ENCODE measurements at places on chromosomes 16 and 17. TPM values are rescaled to one million over a fixed set of nuclear protein-coding genes. Genes with fewer than 3 reads are reported as not detected.
A peak's percentile ranks its signal among the peaks of the same experiment; 100 is the strongest.

Gene LPCAT2
- total RNA-seq, result 21.1 TPM

Gene GGA2
- total RNA-seq, result 61.9 TPM

Gene CA5A
- total RNA-seq, result not detected

Gene KRT9
- total RNA-seq, result not detected

Gene AURKB
- total RNA-seq, result 1.6 TPM

Gene CDYL2
- total RNA-seq, result 20.4 TPM

Gene NKIRAS2
- 46.2 TPM for total RNA-seq

Gene COPZ2
- total RNA-seq, result 70.9 TPM

- no peaks in the 10 kb centered on the region for H3K36me3 ChIP-seq
- H3K27me3 ChIP-seq, result no peaks in the 10 kb centered on the region
- H3K4me1 ChIP-seq, result no peaks in the 10 kb centered on the region
- no peak overlapping the region for H3K27ac ChIP-seq
Observed at GRCh38 chr17:61837175-61838051, 25.9 kb downstream of the BRIP1 start.

GRCh38 chr16:30777591-30778297, 9.3 kb downstream of the ZNF629 start:
- H3K27me3 ChIP-seq, result no peaks in the 10 kb centered on the region
- peaks cover 18% of the 10 kb centered on the region for H3K36me3 ChIP-seq
- no peak for DNase-seq
- H3K4me1 ChIP-seq, result peaks cover 7% of the 10 kb centered on the region

DNA sequence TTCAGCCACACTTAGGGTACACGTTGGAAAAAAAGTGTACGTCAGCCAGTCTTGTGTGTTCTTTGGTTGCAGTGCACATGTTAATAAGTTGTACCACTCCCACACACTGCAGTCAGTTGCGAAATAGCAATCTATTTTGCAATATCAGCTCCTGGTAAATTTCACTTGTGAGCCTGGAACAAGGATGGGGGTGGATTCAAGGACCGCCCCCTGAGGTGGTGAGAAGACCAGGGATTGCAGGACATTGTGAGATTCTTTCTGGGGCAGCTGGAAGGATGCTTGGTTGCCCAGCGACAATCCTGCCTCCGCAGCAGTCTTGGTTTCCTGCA, 78.6 kb upstream of the ZFHX3 start:
- no peaks in the 10 kb centered on the region for H3K36me3 ChIP-seq
- peaks cover 14% of the 10 kb centered on the region for H3K4me1 ChIP-seq
- DNase-seq, result no peak
- no peak overlapping the region for H3K27ac ChIP-seq
- no peaks in the 10 kb centered on the region for H3K27me3 ChIP-seq
- no peak overlapping the region for H3K4me3 ChIP-seq

- no peak overlapping the region for H3K4me3 ChIP-seq
- peaks cover 11% of the 10 kb centered on the region for H3K4me1 ChIP-seq
- no peak for DNase-seq
- no peak overlapping the region for H3K27ac ChIP-seq
Observed at GRCh38 chr17:14777291-14777690, 476.4 kb downstream of the HS3ST3B1 start.

- peaks cover 41% of the 10 kb centered on the region for H3K36me3 ChIP-seq
- no peak overlapping the region for H3K27ac ChIP-seq
- no peaks in the 10 kb centered on the region for H3K27me3 ChIP-seq
- no peak for DNase-seq
- no peaks in the 10 kb centered on the region for H3K4me1 ChIP-seq
Observed at GRCh38 chr16:4697848-4698291, 4.5 kb downstream of the NUDT16L1 start.

GRCh38 chr16:88616320-88616719, 22.1 kb upstream of the IL17C start:
- no peak overlapping the region for H3K4me3 ChIP-seq
- H3K27me3 ChIP-seq, result no peaks in the 10 kb centered on the region
- no peak for DNase-seq
- H3K4me1 ChIP-seq, result peaks cover 2% of the 10 kb centered on the region
- peaks cover 8% of the 10 kb centered on the region for H3K36me3 ChIP-seq
- no peak overlapping the region for H3K27ac ChIP-seq

DNA sequence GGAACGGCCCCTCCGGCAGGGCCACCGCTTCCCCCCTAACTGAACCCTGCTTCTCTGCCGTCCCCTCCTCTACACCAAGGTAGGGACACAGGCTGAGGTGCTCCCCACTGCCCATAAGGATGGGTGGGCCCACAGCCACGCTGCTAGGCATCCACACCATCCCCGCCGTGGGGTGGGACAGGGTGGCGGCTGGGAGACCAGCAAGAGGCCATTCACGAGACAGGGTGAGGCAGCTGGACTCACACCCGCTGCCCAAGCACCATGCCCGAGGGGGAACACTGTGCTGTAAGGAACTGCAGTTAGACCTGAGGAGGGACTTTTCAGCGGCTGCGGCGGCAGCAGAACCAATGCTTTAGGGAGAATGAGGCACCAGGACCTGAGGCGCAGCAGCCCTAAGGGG, 47.5 kb upstream of the RRN3 start:
- peak overlapping the region; percentile 68 for H3K4me3 ChIP-seq
- H3K4me1 ChIP-seq, result peaks cover 29% of the 10 kb centered on the region
- H3K27ac ChIP-seq, result peak overlapping the region; percentile 99
- H3K27me3 ChIP-seq, result no peaks in the 10 kb centered on the region
- DNase-seq, result no peak
- no peaks in the 10 kb centered on the region for H3K36me3 ChIP-seq

GRCh38 chr17:51087072-51087757, 33.5 kb downstream of the SPAG9 start:
- no peak overlapping the region for H3K4me3 ChIP-seq
- DNase-seq, result no peak
- H3K27ac ChIP-seq, result no peak overlapping the region
- H3K27me3 ChIP-seq, result no peaks in the 10 kb centered on the region
- H3K4me1 ChIP-seq, result peaks cover 38% of the 10 kb centered on the region

DNA sequence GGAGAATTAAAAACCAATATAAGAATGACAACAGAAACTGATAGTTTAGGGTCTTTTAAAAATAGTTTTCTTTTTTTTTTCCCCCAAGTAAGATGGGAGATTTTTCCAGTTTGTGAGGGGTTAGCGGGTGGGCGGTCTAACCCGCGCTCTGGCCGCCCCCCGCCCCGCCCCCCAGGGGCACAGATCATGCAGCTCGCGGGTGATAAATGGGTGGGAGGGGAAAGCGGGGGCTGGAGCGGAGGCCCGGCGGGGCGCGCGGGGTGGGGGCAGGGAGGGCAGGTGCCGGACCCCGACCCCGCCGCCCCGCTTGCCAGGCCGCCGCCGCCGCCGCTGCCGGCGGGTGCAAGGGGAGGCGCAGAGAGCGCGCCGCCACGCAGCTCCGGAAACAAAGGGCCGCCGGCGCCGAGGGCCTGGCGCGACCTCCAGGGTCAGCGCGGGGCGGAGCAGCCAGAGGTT, 60.1 kb upstream of the GSE1 start:
- no peak for DNase-seq
- no peaks in the 10 kb centered on the region for H3K36me3 ChIP-seq
- H3K4me3 ChIP-seq, result peak overlapping the region; percentile 92

DNA sequence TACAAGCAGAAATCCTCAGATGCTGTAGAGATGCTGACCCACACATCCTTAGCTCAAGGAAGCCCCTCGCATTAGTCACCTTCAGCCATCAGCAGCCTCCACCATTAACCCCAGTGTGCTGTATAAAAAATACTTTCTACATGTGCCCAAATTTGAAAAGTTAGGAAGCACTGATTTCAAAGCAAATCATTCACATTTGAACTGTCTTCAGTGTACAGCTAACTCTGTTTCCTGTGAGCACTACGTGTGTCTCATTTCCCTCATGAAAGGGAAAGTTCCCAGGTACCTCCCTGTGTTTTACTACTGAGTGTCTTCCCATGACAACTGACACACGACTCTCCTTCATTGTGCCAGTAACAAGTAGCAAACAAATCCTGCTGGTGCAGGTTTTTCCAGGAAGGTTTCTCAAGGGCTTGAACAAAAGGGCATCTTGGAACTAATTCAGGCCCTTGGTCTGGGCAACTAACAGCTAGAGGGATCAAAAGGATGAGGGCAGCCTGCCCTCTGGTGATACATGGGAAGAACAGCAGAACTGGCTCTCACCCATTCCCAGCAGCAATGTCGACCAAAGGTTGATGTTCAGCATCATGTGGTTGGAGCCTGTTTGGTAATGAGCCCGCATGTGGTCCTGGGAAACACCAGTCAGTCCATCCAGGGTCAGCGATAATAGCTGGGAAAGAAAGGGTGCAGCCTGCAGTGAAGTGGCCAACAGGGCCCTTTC, 4.0 kb downstream of the SLC35B1 start:
- H3K4me3 ChIP-seq, result no peak overlapping the region
- peaks cover 19% of the 10 kb centered on the region for H3K4me1 ChIP-seq
- H3K36me3 ChIP-seq, result peaks cover 39% of the 10 kb centered on the region
- H3K27ac ChIP-seq, result no peak overlapping the region

- H3K4me3 ChIP-seq, result no peak overlapping the region
- H3K4me1 ChIP-seq, result no peaks in the 10 kb centered on the region
- no peaks in the 10 kb centered on the region for H3K27me3 ChIP-seq
- H3K36me3 ChIP-seq, result peaks cover 43% of the 10 kb centered on the region
Observed at GRCh38 chr16:4652561-4652960, 27.9 kb downstream of the MGRN1 start.

DNA sequence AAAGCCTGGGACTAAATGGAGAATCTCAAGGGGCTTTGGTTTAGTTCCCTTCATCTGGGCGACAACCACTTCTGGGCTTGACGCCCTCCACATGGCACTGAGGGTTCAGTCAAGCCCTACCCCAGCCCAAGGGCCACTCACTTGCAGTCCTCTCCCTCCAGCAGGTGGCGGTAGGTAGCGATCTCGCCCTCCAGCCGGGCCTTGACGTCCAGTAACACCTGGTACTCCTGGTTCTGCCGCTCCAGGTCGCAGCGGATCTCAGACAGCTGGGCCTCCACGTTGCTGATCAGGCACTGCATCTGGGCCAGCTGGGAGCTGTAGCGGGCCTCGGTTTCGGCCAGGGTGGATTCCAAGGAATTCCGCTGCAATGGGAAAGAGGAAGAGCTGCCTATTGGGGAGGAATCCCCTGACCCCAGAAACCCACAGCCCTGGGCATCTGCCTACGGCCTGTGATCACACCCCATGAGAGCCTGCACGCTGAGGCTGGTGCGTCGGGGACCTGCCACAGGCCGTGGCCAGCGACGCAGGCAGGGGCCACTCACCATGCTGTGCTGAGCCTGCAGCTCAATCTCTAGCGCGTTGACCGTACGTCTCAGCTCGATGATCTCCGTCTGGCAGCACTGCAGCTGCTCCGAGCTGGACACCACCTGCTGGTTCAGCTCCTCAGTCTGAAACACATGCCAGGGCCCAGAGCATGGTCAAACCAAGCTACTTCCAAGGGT, 2.7 kb downstream of the KRT36 start:
- H3K4me1 ChIP-seq, result no peaks in the 10 kb centered on the region
- H3K27me3 ChIP-seq, result no peaks in the 10 kb centered on the region
- H3K36me3 ChIP-seq, result no peaks in the 10 kb centered on the region
- DNase-seq, result no peak

- no peak overlapping the region for H3K27ac ChIP-seq
- no peaks in the 10 kb centered on the region for H3K27me3 ChIP-seq
- no peak for DNase-seq
- peaks cover 7% of the 10 kb centered on the region for H3K36me3 ChIP-seq
- no peak overlapping the region for H3K4me3 ChIP-seq
Observed at GRCh38 chr17:67074781-67075180, 30.4 kb downstream of the CACNG1 start.

Measured in thoracic aorta (tissue), 2 donors.